ENCODE measurements at places on chromosomes 5 and 9.

DNA sequence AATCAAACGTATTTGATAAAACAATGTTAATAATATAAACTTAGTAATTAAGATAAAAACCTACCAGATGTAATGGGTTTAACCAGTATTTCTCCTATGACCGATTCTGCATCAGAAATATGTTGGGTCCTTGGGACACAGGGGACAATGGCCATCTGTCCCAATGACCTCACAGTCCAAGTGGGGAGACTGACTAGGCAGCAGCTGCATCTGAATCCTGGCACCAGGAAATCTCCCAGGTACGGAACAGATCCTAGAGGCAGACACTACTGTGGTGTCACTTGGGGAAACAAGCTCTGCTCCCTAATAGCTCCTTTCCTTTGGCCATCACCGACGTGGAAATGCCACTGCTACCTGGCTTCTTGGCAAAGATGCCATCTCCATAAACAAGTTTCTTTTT lies 81.8 kb upstream of the SARDH start:
- DNase-seq, result no peak

DNA sequence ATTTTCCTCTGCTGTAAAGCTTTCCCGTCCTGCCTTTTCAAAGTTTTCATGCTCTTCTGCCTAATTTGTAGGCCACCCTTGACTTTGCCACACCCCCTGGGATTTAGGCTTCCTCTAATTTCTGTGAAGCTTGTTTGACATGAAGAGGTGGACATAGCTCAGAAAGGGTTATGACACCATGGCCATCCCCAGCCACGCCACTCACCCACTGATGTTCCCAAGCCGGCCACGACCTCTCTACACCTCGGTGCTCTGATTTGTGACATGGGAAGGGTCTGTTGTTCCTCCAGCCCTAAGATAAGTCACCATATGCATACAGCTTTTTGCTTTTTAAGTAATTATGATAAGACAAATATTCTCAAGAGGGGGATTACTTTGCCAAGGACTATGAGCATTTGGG lies 139.5 kb downstream of the BARX1 start:
- no peak for DNase-seq

- no peak for DNase-seq
Measured at GRCh38 chr9:37445832-37446231, 19.4 kb downstream of the ZBTB5 start.

- no peak for DNase-seq
Measured at GRCh38 chr5:146359836-146360235, 21.2 kb downstream of the POU4F3 start.

- no peak for DNase-seq
Measured at GRCh38 chr5:54553659-54554207, 36.2 kb downstream of the SNX18 start.

DNA sequence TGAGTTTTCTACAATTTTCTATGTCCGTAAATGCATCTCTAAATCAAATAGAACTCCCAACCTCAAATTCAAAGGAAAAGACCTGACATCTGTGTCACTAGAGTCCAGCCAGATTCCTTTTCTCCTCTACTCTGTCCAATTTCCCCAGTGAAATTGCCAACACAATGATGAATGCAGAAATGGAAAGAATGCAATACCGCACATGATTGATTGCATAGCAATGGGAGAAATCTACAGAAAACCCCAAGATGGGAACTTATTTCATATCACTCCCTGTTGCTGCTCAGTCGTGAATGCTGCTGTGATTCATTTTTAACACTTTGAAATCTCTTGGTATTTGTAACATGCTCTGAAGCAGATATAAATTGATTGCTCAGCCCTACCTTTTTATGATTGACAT lies 355.1 kb upstream of the TUSC1 start:
- DNase-seq, result no peak
